ENCODE measurements at places on chromosomes 4 and X.

- no peak for DNase-seq
These were observed 2.2 kb upstream of the FBXL5 start for GRCh38 chr4:15657366-15657765.

DNA sequence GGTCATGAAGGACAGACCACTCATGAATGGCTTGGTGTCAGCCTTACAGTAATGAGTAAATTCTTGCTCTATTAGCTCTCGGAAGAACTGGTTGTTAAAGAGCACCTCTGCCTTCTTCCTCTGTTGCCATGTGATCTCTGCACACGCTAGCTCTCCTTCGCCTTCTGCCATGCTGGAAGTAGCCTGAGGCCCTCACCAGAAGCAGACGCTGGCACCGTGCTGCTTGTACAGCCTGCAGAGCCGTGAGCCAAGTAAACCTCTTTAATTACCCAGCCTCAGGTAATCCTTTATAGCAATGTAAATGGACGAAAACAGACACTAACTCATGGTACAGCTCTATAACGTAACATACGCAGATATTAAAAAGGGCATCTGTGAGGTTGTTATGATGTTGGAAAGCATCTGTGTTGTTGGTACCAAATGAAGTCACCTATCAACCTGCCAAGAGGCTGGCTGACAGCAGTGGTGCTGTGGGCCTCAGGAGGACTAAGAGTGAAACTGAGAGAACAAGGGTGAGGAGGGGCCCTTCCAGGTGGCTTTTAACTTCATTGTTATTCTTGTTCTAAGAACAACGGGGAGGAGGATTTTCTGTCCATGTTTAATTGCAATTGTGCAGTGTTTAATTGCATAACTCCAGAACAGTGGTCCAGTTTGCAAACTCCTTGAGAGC lies 69.2 kb downstream of the CRMP1 start:
- no peak for DNase-seq

GRCh38 chrX:2242326-2242725 lies 258.4 kb downstream of the DHRSX start:
- DNase-seq = no peak

DNA sequence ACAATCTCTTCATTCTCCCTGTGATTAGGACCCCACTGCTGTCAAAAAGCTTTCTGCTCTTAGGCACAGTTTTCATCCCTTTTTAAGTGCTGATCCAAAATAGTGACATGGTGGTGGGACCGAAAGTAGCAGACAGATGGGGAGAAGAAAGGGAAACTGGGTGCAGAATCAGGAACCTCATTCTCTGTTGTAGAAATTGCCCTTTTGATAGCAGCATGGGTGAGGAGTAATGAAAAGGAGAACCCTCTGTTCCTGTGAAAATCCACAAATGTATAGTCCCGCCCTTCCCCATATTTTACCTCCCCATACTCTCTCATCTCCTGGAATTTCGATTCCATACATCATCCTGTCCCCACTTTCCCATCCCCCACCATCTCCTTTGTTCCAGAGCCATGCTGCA lies 126.5 kb downstream of the STIM2 start:
- DNase-seq = no peak

DNA sequence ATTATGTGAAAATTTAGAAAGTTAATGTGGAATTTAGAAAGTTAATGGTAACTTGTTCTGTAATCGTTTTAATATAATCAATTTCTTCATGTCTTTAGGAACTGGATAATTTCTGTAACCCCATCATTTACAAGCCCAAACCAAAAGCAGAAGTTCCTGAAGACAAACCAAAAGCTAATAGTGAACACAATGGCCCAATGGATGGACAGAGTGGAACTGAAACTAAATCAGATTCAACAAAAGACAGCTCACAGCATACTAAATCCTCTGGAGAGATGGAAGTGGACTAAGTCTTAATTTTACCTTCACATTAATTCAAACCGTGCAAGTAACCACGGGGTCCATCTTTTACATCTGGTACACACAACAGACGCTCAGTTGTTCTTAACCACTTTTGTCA lies 48.1 kb upstream of the PLK4 start:
- no peak for DNase-seq

DNA sequence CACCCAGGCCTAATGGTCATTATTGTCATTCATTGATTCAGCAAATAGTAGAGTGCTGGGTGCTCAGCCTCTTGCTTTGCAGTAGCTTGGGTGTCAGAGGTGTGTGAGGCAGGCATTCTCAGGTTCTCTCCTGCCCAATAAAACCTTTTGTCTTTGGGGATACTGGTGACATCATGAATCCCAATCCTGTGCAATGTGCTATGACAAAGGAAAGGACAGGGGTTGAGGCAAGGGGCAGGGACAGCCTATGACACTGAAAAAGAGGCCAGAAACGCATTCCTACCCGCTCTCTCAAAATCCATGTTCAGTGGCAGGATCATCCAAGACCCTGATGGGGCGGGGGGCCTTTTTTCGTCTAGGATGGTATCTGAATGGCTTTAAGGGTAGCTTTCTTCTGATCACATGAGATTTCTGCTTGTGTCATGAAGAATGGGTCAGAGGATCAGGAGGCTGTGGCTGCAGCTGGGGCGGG lies 1.5 kb upstream of the FAM193A start:
- DNase-seq = no peak

DNA sequence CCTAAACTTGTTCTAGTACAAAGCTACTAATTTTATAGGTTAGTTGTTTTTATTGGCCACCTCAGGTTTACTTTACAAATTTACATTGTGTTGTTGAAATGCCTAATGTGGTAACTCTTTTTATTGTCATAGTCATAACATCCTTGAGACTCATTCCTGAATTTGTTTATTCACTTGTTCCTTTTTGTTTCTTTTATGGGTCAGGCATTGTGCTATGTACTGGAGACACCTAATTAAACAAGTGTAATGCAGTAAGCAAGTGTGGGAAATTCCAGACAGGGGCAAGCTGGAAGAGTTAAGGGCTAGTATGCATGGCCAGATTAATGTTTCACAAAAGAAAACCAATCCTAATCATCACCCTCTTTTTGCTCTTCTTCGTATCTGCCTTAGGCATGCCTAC lies 30.5 kb upstream of the TTC29 start:
- DNase-seq = no peak
